ENCODE measurements at places on chromosomes 2 and 18.
A peak's percentile ranks its signal among the peaks of the same experiment; 100 is the strongest.

DNA sequence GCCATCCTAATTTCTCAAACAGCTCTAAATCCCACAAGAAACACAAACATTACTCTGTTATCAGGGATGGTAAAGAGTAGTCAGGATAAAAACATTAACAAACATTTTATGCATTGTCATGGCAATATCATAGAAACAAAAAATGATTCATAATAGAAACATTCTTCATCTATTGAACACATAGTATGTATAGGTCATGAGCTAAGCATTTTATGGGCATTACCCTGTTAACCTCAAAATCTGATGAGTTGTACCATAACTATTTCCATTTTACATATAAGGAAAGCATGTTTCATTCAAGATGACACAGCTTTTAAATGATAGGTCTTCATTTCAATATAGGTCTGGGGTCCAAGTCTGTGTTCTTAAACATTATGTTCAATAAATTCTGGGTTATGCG, 344.9 kb downstream of the RND3 start:
- DNase-seq: no peak

DNA sequence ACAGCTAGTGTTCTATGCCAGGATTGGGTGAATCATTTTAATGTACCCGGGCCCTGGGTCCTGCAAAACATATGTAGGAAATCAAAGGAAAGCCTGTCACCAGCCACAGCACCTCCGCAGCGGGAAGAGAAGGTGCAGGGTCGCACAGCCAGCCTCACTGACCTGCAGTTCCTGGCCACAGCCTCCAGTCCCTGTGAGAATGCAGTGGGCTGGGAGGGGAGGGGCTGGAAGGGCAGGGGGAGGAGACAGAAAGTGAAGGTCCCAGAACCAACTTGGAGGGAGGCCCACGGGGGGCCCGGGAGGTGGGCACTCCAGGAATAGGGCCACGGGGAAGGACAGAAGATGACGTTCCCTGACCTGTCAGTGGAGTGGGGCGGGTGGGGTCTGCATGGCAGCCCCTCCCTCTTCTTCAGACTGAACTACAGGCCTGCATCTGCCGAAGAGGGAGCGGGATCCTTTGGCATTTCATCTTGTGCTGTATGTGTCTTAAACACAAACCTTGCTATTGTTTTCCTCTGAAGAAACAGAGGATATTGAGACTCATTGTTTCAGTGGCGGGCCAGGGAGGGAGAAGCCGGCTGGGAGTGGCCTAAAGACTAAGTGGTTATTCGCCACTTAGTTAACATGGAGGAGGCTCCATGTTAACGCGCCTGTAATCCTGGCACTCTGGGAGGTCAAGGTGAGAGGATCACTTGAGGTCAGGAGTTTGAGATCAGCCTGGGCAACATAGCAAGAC, 7.5 kb downstream of the MAL start:
- no peak for DNase-seq

DNA sequence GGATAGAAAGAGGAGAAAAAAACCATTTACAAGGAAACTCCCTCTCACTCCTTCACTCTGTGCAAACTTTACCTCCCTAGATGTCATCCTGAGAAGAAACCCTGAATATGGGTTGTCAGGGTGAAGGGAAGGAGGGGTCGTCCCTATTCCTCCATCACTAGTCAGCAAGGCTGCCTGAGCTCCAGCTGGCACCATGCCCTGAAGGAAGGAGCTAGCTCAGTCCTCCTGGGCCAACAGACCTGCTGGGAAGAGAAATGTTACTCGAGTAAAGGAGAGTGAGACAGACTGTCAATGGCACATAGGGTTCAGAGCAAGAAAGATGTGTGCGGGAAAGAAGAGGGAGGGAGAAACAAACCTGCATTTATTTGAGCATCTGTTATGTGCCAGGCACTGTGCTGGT, 18.3 kb upstream of the EPAS1 start:
- DNase-seq: no peak

DNA sequence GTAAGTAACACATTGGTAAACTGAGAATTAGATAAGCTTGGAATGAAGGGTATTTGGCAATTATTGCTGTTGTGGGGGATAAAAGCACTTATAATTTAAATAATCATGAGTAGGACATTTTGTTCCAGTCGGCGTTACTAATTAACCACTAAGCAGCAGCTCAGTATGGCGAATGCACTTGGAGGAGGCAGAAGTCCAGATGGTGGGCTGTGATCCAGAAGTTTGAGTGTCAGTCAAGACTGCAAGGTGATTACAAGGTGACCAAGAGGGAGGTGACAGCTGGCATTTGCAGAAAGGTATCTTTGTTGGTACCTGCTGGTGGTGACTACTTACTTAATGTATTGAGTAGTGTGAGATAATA, 643.6 kb upstream of the FAM98A start:
- DNase-seq: no peak

GRCh38 chr18:23861805-23862470, 152.6 kb upstream of the TTC39C start:
- no peak for DNase-seq

GRCh38 chr2:190663348-190663747, 14.5 kb downstream of the NAB1 start:
- no peak for DNase-seq

DNA sequence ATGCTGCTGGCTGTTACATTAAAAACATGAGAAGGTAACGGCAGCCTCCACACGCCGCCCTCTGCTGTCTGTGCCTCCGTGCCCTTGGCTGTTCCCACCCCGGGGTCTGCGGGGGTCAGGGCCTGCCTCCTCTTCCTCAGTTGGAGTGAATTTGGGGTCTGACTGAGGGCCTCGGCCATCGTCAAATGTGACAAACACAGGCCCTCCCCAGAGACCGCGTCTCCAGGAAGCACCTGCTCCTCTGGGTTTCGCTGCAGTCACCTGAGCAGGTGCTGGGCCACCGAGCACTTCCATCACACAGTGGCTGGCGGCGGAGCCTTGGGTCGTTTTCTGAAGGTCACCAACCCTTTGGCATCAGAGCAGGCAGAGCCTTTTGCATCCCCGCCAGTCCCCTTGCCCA, 70.9 kb downstream of the NFATC1 start:
- no peak for DNase-seq

DNA sequence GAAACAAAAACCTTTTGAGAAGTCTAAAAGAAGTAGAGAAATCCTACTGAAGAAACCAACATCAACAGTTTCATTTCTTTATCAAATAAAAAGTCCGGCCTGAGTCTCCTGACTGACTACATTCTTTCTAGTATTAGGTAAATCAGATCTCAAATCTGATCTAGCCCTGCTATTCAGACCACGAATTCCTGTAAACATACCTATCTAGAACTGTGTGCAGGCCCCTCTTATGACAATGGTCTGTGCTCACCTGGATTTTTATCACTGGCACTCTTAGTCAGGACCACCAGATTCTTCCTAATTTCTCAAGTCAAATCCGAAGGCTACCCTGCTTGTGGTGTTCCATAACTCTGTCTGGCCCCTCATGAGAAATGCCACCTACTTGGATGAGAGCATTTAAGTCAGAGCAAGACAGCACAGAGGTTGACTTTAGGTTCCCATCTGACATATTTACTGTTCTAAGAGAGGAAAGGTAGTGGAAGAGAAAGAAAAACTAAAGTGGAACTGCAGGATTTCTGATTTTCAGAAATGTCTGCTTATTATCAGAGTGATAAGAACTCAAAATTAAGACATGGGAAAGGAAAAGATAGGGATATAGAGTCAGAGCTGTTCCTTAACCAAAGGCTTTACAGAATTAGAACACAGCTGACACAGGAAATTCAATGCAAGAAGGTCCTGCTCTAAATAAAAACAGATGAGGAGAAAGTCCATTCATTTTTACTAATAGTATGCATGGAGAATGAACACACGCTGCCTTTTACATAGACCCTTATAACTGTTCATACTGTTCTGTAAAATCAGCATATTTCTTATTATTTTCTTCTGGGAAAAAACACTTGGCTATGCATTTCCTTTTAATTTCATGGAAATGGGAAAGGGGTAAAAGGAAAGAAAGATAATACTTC, 56.5 kb downstream of the SLC8A1 start:
- DNase-seq: no peak

DNA sequence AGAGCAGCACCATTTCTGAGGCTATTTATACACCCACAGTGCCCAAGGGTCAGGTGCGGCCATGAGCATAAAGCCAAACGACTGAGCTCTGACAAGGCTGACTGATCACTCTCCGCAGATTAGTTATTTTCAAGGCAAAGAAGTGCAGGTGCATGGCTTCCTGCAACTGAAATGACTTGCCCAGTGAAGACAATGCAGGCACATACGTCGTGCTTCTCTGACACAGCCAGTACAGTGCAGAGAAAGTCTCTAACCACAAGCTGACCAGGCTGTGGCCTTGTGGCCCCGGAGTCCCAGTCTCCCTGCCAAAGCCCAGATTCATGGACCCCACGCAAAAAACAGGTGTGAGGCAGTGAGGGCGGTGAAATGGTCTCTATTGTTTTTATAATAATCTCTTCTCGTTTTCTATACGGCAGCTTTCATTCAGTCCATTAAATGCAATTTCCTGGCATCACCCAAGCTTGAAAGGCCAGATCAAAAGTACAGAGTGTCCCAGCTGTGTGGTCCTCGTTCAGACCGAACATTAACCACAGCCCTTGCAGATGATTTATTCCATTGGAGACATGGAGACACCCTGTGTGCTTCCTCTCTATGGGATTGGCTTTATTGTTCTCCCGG, 447.0 kb upstream of the ID2 start:
- DNase-seq: no peak

DNA sequence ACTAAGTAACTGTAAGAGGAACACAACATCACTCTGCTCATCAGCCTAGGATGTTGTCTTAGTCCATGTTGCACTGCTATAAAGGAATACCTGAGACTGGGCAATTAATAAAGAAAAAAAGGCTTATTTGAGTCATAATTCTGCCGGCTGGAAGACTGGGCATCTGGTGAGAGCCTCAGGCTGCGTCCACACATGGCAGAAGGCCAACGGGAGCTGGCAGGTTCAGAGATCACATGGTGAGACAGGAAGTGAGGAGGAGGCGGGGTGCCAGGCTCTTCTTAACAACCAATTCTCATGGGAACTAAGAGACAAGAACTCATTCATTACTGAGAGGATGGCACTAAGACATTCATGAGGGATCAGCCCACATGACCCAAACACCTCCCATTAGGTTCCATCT, 46.8 kb downstream of the EPG5 start:
- DNase-seq: peak; percentile 20

DNA sequence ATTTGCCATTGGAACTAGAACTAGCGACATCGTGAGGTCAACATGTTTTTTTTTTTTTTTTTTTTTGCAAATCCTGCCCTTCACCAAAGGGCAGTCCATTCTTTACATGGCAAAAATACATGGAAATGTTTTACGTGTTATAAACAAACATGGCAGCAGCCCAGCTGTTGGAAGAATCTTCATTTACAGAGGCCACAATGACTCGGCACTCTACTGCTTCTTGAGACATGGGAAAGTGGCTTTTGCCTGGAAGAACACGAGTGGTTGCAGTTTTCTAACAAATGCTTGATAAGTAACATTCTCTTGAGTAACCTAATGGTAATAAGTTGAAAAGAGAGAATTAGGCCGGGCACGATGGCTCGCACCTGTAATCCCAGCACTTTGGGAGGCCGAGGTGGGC, 22.8 kb upstream of the POLR1B start:
- DNase-seq: no peak

DNA sequence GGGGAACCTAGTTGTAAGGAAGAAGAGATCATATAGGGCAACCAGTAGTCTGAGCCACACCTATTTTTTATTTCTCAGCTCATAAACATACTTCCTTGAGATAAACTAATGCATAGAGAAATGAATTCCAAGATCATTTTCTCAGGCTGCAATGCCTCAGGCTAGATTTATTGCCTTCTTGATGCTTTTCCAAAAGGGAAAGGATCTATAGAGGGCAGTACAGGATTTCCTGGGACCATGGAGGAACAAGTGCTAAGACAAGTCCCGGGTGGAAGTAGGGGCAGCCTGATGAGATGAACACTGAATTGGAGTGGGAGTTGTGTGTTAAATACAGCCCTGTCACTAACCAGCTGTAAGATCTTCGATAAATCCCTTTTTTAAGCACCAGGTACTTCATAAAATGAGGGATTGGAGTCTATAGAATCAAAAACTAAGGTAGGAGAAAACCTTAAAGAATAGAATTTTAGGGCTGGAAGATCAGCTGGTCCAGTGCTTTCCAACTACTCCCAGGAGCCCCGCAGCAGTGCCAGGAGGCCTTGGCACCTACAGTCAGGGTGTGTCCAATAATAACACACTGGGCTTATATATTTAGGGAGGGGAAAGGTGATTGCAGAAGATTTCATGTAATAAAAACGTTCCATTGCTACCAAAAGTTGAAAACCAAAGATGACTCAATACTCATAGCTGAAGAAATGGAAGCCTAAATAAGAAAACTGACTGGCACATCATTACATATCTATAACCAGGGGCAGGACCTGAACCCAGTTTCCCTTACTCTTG, 58.1 kb downstream of the SERTAD2 start:
- no peak for DNase-seq

- no peak for DNase-seq
Measured at GRCh38 chr2:13666582-13667414, 950.1 kb downstream of the TRIB2 start.

GRCh38 chr2:138269765-138270164, 231.8 kb upstream of the SPOPL start:
- no peak for DNase-seq
